Head of caudate nucleus (tissue), 42 donors: ENCODE measurements at places on chromosomes 3 and 15.
A peak's percentile ranks its signal among the peaks of the same experiment; 100 is the strongest.

DNA sequence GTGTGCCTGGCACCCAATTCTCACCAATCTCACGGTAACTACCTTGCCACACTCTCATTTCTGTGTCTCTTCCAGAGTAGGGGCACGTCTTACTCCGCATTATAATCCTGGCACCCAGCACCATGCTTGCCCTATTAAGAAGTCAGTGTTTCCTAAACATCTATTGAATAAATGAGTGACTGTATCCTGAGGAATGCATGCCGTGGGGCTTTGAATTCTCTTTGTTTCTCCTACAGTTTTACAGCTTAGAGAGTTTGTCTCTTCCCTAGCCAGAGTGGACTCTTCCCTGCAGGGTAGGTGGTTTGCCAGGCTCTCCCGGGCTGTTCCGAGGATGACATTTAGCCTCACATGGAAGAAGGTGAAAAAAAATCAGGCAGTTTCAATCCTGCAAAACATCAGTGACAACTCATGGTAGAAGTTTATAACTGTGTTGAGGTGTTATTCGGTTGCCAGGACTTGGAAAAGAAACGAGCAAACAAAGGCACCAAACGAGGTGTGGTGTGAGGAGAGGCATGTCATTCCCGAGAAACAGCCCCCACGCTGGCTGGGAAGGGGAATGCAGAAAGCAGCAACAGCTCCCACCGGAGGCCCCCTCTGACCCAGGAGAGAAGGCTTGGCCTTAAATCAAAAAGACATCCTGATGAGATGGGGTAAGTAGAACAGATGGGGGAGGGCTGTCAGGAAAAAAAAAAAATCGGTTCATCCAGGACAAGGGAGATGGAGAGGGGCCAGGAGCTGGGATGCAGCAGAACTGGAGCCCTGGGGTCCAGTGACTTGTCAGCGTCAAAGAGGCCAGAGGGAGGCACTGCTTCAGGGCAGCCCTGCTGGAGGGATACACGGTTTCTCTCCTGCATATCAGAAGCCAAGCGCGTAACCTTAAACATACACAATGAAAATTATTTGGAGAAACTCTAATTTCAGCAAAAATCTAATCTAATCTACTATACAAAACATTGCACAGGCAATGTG lies 168.4 kb upstream of the ARRDC4 start:
- no peak for DNase-seq

DNA sequence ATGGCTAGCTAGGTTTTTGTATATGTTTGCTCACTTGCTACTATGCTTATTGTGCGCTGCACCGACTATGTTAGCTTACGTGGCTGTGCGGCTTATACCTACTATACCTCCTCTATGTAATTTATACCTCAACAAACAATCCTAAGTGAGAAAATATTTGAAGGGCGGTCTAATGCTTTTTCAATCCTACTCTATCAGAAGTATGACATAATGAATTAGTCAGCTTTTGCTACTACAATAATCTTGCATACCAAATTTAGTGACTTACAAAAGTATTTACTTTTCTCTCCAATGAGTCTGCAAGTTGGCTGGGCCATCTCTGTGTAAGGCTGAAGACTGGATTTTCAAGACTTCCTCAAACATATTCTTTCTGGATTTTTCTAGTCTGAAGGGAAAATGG lies 391.2 kb upstream of the NECTIN3 start:
- DNase-seq: no peak

GRCh38 chr3:193971261-193971751 lies 164.6 kb upstream of the HES1 start:
- no peak for DNase-seq

DNA sequence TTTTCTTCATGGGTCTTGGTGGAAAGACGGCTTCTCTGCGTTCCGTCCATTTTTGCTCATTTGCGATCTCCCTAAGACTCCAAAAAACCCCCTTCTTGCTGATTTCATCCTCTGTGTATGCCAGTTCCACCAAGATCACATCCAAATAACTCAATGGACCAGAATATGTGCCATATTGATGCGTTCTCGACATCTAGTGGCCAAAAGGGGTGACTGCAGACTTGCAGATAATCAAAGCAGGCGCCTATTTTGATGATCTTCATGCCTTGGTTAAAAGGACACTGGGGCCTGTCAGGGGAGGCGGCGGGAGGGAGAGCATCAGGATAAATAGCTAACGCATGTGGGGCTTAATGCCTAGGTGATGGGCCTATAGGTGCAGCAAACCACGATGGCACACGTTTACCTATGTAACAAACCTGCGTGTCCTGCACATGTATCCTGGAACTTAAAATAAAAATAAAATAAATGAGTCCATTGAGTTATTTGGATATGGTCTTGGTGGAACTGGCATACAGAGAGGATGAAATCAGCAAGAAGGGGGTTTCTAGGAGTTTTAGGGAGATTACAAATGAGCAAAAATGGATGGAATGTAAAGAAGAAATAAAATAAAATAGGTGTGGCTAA lies 104.2 kb upstream of the RAD18 start:
- DNase-seq: peak; percentile 69

DNA sequence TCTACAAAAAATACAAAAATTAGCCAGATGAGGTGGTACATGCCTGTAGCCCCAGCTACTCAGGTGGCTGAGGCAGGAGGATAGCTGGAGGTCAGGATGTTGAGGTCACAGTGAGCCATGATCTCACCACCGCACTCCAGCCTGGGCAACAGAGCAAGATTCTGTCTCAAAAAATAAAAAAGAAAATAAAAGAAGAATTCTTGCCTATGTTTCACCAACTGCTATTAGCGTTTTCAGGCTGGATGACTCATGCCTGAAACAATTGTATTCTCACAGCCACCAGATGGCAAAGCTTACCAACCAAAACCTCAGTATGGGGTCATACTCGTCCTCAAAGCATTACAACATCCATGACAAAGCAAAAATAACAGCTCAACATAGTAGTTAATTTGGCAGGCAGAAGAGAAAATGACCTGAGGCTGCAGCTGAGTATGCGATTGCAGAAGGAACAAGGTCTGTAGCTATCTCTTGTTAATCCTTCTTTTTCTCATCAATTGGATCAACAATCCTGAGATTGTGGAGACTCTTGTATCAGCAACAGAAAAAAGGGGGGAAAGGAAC lies 52.2 kb downstream of the TP53BP1 start:
- peak; percentile 21 for DNase-seq

- DNase-seq: no peak
These were observed 885.2 kb upstream of the CFAP20DC start for GRCh38 chr3:59935025-59935424.

- no peak for DNase-seq
These were observed 145.4 kb downstream of the KLHL25 start for GRCh38 chr15:85649372-85649771.

DNA sequence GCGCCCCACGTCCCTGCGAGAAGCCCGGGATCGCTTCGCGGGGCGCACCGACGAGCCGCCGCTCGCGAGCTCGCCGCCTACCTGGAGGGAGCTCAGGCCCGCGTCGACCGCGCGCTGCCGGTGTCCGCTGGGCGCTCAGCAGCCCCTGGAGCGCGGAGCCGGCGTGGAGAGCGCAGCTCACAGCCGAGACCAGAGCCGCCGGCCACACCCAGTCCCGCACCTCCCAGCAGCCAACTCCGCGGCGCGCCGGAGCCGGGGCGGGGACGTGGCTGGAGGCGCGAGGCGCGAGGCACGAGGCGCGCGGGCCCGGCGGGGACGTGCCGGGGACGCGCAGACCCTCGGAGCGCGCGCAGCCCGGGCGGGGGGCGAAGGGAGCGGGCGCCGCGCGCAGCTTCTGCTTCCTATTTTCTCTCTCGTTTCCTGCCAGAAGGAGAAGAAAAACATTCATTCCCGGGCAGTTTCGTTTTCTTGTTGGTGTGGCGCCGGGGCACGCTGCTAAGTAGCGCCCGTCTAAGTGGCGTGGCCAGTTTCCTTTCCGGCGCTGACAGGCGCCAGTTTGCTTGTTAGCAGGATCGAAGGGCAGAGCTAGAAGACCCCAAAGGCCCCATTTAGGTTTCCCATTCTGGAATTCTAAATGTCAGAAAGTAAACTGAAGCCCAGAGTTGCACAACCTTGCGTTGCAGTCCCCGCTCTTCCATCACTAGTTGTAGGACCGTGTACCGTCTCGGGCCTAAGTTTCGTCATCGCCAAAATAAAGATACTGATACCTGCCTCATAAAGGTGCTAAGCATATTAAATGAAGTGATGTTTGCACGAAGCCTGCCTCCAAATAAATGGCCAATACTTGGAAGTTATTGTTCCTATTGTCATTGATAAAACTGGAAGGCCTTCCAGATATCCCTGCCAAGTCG lies at the start of gene GNB4:
Gene GNB4 (minus strand): TSS at position 206 of the 911 bp plus-strand sequence. CDS start 25,270 bp downstream, outside the sequence.
- DNase-seq: peak; percentile 65

DNA sequence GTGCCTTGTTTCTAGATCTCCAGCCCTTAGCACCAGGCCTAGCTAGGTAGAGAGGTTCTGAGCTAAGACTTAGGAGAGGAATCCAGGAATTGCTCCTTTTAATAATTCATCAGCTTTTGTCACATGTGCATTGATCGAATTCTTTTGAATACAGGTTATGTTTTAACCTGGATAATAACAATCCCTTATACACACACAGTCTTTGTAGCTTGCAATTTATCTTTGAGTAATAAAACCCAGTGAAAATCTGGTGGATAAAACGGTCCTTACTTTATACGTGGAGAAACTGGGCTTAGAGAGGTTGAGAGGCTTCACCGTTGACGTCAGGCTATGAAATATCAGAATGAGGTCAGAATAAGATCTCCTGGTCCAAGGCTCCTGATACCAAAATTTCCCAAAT lies 7.2 kb upstream of the SCN10A start:
- no peak for DNase-seq

DNA sequence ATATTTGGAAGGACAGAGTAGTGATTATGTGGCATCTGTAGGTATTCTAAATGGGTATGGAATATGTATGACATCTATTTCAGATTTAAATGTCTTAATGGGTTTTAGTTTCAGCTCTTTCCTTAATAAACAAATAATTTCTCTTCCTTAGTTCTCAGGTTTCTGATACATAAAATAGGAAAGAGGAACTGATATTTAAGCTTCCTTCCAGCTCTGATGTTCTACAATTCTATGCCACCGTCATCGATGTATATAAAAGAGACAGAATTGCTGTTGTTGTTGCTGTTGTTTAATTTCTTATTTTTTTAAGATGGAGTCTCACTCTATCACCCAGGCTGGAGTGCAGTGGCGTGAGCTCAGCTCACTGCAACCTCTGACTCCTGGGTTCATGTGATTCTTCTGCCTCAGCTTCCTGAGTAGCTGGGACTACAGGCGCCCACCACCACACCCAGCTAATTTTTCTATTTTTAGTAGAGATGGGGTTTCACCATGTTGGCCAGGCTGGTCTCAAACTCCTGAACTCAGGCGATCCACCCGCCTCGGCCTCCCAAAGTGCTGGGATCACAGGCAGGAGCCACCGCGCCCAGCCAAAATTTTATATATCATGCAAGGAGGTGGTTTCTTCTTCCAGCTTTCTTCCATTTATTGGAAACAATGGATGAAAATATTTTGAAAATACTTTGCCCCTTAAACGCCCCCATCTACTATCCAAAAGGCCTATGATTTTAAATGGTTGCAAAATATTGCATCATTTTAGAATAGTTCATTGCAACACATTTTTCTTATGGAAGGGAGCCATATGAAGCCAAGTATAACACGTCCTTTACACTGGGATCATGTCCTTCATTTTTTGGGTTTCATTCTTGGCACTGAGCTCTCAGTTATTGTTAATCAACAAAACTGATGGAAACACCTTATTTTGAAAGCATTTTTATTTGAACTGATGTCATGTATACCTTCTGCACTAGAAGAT lies 13.9 kb upstream of the C15orf61 start:
- DNase-seq: no peak

- no peak for DNase-seq
These were observed 514.8 kb downstream of the MECOM start for GRCh38 chr3:169148448-169149348.

DNA sequence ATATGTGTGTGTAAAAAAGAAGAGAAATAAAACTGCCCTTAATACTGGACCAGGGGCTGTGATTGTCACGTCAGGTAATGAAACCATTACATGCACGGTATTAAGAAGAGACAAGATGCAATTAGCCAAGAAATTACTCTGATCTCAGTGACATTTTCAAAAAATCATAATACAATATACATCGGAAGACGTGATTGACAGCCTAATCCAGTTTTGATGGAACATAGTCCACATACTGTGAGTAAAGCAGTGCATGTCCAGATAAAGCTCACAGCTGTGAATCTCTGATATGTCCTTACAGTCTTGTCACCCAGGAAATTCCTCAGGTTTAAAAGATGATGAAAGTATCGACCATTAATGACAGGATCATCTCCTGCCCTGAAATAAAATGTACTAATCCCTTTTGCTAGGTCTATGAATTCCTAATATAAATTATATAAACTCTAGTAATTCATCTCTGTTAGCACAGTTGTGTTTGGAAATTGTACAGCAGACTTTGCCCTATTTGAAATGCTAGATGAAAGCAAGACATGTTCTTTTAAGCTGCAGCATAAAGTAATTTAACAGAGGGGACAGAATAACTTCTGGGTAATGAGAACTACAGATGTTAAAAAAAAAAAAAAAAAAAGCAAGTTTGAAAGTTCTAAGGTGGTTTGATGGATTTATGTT lies 119.5 kb upstream of the TMCO5A start:
- no peak for DNase-seq

GRCh38 chr15:57690341-57690966 lies 16.1 kb upstream of the POLR2M start:
- no peak for DNase-seq

GRCh38 chr3:69032142-69032541 lies 18.7 kb upstream of the EOGT start:
- DNase-seq: no peak

- DNase-seq: no peak
These were observed 6.9 kb downstream of the CP start for GRCh38 chr3:149214702-149215101.

GRCh38 chr15:72082176-72082575 lies 35.8 kb downstream of the MYO9A start:
- DNase-seq: no peak

GRCh38 chr3:180335050-180335449 lies 266.9 kb upstream of the TTC14 start:
- DNase-seq: peak; percentile 42

DNA sequence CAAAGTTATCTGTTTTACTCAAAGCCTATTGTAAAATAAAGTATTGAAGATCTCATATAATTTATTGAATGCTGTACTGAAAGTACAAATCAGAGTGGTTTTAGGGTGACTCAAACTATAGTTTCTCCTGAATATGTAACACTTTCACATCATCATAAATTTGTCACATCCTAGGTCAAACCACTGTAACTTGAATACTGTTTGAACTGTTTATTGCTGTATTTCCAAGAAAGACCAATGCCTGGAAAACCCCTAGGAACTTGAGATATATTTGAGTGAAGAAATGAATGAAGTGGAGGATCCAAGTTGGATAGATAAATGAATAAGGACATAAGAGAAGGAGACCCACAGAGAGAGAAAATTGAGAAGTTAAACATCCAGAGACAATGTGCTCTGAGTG lies 348.2 kb downstream of the GRM7 start:
- no peak for DNase-seq

- DNase-seq: peak; percentile 66
These were observed 315.7 kb upstream of the PROK2 start for GRCh38 chr3:72100601-72101187.

- no peak for DNase-seq
These were observed 61.9 kb upstream of the TLE3 start for GRCh38 chr15:70159713-70160009.

- no peak for DNase-seq
These were observed 7.3 kb upstream of the CD96 start for GRCh38 chr3:111534701-111535100.

- DNase-seq: no peak
These were observed 65.3 kb upstream of the ZNF280D start for GRCh38 chr15:56798639-56799038.
